Spinal cord (tissue), 10 donors: ENCODE measurements at places on chromosomes 6 and 20. TPM values are rescaled to one million over a fixed set of nuclear protein-coding genes. Genes with fewer than 3 reads are reported as not detected.

- DNase-seq, result no peak
Measured at GRCh38 chr6:35258858-35259193, 709 bp upstream of the ZNF76 start.

DNA sequence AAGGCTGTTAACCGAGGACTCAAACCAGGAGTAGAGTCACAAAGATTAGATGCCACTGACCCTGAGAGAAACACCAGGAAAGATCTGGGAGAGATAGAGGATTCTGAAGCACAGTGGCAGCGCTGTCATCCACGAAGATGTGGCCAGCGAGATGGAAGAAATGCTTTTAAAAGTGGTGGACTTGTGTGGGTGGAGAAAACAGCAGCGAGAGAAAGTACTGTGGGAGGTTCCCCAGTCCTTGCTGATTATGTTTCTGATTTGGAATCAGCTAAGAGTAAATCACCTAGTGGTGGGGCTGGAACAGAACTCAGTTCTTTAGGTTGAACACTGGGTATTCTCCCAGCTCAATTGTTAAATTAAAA is 435 bp upstream of the ZNF322 start:
- DNase-seq, result no peak

GRCh38 chr6:143059663-143060353 is 881 bp upstream of the AIG1 start:
- no peak for DNase-seq

GRCh38 chr6:20024978-20025377 is 187.3 kb downstream of the MBOAT1 start:
- peak; percentile 79 for DNase-seq

DNA sequence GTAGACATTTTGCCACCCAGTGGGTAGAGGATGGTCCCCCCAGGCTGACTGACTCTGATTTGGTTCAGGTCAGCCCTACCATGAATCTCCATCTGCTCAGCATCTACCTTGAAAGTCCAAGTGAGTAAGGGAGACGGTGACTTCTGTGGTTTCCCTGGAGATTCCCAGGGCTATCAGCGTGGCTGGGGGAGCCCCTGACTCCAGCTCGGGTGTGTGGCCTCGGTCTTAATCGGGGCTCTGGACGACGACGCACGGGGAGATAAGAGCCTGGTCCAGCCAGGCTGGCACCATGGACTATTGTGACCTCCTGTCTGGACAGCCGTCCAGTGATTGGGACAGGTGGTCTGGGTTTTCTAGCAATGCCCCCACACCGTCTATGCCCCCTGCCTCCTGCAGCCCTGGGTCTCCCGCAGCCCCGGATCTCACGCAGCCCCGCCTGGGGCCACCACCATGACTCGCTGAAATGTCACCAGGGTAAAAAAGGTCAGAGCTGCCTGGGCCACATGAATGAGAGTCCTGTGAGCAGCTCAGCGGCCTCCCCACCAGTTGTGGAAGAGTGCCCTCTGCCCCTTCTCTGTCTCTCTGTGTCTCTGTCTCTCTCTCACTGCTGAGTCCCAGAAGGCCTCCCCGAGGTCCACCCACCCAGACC is 47.1 kb upstream of the GATA5 start:
- no peak for DNase-seq

DNA sequence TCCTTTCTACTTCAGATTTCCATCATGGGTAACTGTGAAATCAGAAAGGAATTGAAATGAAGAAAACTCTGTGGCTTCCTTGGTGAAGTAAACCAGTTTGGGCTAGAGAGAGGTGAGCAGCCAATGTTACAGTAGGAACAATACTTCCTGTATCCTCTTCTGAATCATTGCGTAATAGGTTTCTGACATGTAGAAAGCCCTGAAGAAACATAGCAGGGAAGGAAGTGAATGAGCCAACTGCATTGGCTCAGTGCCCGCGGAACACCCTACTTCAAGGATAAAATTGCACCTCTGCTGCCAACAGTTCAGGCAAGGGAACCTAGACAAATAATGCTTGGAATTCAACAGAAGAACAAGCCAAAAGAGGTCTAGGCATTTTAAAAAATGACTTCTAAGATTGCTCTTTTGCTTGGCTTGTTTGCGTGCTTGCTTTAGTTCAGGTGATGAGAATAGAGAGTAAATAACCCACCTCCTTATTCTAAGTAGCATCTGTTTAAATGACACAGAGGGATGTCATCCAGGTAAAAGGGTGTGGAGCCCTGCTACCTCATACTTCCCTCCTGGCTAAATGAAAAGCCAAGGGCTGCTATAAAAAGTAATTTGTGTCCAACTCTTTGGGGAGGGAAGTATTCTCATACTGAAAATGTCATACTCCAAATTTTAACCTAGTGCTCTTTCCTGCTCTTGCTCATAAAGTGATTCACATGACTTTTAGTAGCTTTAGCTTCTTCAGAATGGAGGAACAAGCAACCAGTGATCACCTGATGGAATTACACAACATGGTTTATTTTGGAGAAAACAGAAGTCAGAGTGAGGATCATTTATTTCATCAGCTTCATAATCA is 30.0 kb upstream of the AKIRIN2 start:
- DNase-seq, result peak; percentile 30

DNA sequence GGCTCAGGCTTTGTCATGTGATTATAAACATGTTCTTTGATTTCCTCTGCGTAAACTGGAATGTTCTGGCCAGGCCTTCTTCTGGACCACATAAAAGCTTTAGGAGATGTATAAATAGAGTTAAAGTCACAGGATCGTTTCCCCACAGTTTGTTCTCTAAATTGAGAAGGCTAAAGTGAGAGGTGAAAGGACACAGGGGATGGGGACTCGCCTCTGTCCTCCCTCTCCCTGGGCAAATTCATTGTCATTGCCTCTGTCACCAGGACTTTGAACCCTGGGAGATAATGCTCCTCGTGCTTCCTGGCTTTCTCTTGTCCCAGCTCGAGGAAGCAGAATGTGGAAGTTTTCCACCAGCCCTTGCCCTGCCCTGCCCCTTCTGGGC is 20.3 kb upstream of the ZFAND3 start:
- no peak for DNase-seq

DNA sequence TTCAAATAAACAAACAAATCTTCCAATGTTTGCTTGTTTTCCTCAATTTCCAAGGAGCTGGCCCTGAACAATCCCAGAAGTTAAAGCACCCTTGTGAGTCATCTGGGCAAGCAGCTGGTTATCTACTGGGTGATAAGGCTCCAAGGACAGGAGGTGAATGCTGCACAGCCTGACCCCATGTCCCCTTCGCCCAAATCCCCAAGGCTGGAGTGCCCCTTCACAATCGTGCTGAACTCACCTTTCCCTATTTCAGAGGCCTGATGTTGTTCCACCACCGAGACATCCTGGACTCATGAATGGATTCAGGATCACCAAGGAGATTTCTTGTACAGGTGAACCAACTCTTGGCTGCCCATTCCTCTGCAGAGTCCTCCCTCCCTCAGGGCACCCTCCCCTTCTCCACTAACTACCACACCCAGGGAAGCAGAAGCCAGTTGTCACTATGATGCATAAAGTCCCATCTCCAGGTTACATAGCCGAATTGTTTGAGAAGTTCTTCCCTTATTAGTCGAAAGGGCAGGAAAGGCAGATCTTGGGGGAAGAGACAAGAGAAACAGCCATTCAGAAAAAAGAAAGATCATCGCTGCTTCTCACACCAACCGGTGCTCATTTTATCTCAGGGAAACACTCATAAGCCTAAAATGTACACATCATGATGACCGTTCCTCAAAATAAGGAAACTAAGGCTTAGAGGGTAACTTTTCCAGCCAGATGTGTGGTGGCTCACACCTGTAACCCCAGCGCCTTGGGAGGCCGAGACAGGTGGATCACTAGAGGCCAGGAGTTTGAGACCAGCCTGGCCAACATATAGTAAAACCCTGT is 138.8 kb upstream of the RREB1 start:
- no peak for DNase-seq

DNA sequence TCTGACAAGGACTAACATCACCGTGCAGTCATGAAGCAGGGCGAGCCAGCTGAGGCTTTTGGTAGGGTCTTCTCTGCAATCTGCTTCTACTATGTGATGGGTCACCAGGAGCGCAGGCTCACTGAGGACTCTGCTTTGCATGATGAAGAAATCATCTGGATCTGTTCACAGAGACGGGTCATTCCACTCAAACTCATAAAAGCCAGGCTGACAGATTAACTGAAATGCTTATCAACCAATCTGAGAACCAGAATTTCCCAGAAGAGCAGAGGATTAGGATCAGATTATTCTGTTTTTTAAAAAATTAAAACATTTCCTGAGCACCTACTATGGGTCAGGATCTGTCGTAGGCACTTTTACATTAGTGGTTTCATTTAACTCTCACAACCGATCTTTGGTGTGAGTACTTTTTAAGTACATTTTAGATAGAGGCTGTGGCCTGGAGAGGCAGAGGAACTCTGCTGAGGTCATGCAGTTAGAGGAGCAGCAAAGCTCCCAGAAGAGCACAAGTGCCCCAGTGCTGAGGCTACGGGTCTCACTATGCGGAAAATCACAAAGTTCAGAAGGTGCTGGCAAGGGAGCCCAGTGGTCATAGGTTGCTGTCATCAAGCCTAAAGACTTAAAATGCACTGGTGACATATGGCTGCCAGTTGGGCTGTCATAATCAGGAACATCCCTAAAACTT is 109.1 kb downstream of the BACH2 start:
- DNase-seq, result no peak

DNA sequence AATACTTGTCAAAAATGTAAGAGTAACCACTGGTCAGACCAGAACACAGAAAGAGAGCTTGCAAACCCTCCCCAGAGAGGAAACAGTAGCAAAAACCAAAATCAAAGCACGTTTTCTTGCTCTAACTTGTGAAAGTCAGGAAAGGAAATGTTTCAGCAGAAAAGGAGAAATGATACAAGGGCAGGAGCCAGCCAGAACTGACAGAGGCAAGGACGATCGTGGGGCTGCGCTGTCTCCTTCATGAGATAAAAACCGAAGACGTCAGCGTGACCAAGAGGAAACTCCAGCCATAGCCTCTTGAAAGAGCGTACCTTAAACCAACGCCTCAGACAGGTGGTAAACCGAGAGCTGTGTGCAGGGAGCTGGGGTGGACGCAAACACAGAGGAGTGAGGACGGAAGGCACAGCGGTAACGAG is 27.5 kb downstream of the LAMA5 start:
- no peak for DNase-seq

DNA sequence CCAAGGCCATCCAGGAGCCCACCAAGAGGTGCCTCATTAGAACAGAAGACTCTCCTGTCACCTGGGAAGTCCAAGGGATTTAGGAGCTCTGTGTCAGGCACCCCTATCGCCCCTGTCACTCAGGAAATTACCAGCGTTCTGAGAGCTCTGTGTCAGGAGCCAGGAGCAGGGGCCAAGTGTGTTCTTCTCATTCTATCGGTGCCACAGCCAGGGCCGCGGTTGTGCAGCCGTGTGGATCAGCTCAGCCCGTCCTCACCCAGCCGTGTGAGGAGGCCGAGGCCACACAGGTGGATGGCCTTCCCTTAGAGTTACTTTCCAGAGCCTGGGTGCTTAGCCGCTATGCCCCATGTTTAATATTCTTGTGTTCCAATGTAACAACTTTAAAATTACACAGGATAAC is 9.8 kb downstream of the MTG2 start:
- DNase-seq, result no peak

- no peak for DNase-seq
Measured at GRCh38 chr20:4109307-4109940, 94.1 kb upstream of the RNF24 start.

DNA sequence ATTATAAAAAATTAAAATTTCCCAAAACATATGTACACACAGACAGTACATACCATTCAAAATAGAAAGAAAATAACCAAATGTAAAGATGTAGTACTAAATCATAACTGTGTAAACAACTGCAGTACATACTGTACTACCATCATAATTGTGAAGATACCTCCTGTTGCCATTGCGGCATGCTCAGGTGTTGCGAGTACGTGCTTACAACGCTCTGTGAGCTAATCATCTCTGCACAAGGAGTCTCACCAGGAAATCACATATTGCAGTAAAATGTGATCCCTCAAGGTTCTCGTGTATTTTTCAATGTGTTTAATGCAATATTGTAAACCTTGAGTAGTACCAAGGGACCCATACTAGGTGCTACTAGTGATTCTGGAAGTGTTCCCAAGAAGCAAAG is 22.9 kb downstream of the ASIP start:
- DNase-seq, result no peak

GRCh38 chr6:155089746-155090145 is 94.6 kb downstream of the TIAM2 start:
- DNase-seq, result no peak

DNA sequence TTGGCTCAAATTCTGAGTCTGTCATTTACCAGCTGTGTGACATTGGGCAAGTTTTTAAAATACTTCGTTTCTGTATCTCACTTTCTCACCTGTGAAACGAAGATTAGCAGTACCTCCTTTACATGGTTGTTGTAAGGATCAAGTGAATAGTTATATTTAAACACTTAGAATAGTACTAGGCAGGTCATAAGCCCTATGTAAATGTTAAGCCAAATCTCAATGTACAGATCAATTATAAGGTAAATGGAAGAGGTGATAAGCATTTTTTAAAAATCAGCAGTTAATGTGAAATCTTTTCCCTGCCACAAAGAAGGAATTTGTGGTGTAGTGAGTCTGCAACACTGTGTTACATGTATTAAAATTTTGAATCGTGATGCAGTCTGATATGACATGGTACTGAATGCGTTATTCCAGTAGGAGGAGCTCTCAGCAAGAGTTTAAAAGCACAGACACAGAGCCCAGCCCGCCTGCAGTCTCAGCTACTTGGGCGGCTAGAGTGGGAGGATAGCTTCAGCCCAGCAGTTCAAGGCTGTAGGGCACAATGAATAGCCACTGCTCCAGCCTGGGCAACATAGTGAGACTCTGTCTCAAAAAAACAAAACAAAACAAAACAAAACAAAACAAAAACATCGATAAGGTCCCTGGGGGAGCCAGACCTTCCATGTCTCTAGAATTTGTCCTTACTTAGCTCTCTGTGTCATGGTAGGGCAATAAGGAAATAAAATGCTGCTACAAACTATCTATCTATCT is 46.0 kb downstream of the GTF2H5 start:
- peak; percentile 57 for DNase-seq

DNA sequence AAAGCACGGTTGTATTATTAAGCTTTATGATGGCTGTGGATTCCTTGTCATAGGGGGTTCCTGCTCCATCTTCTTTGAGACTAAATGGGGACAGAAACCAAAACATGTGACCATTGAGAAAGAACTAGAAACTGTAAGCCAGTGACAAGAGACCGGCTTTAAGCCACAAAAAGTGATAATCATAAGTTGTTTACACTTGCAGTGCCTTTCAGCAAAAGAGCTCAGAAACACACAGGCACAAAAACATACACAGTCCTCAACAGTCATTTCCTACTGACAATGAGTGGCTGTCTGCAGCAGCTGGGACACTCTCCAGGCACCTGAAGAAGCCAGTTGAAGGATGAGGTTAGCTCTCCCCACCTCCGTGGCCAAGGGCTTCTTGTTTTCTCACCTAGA is 20.0 kb upstream of the UBE2J1 start:
- no peak for DNase-seq

GRCh38 chr6:52564856-52565255 is 12.0 kb downstream of the TRAM2 start:
- no peak for DNase-seq

Gene CENPB
- total RNA-seq, result 35.9 TPM

Gene SNAP91
- 33.8 TPM for total RNA-seq

Gene GTSF1L
- not detected for total RNA-seq

Gene RAET1G
- not detected for total RNA-seq

Gene ARFGEF3
- 45.6 TPM for total RNA-seq

Gene ATP9A
- 77.3 TPM for total RNA-seq

Gene TCF21
- total RNA-seq, result not detected
